ENCODE measurements at places on chromosomes 5 and 9. TPM values are rescaled to one million over a fixed set of nuclear protein-coding genes. Genes with fewer than 3 reads are reported as not detected.

- no peak for DNase-seq
These were observed 13.2 kb downstream of the ST8SIA4 start for GRCh38 chr5:100889896-100890295.

DNA sequence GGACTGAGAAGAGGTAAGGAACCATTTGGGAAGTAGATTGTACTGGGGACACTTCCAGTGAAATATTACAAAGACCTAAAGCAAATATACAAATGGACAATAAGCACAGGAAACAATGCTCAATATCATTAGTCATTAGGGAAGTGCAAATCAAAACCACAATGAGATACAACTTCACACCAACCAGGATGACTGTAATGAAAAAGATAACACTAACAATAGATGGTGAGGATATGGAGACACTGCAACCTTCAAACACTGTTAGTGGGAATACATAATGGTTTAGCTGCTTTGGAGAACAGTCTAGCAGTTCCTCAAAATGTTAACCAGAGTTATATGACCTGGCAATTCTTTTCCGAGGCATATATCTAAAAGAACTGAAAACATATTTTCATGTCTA is 149.7 kb downstream of the TRPM3 start:
- DNase-seq, result no peak

GRCh38 chr5:151081431-151082281 is 822 bp upstream of the TNIP1 start:
- DNase-seq, result no peak

DNA sequence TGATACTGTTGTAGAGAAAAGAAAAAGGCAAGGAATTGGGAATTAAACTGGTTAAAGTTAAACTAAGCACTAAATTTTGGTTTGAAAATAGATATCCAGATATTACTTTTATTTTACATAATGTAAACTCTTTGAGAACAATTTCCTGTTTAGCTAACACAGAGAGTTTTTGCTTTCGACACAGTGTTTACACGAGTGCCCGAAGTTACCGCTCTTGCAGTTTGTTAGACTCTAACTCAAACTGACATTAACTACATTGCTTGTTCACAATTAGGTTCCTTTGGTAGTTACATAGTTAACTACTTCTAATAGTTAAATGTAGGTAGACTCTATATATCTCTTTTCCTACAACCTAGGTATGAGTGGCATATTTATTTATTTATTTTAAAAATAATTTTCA is 117.1 kb upstream of the CHD1 start:
- DNase-seq, result no peak

DNA sequence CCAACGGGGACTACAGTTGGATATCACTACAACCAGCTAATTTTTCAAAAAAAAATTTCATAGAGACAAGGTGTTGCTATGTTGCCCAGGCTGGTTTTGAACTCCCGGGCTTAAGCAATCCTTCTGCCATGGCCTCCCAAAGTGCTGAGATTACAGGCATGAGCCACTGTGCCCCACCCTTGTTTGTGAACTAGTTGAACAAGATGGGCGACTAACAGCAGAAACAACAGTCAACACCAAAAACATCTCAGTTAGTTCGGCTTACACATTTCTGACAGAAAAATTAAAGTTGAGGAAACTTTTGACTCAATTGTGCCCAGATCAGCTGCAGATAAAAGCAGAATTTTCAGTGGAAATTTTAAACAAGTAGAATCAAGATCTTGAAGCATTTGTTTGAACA is 470.1 kb downstream of the TLE4 start:
- DNase-seq, result no peak

GRCh38 chr9:755454-756381 is 85.8 kb upstream of the DMRT1 start:
- no peak for DNase-seq

DNA sequence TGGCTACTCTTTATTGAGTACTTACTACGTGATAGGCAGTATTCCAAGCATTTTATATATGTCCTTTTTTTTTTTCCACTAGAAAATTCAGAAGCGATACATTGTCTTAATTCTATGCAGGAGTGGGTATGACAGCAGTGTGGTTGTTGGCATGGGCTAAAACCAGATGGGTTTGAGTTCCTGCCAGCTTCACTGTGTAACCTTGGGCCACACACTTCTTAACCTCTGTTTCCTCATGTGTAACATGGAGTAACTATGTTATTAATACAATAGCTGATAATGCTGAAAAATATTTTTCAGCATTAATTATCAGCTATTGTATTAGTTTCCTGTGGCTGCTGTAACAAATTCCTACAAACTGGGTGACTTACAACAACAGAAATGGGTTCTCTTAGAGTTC is 12.0 kb downstream of the SNX18 start:
- no peak for DNase-seq

DNA sequence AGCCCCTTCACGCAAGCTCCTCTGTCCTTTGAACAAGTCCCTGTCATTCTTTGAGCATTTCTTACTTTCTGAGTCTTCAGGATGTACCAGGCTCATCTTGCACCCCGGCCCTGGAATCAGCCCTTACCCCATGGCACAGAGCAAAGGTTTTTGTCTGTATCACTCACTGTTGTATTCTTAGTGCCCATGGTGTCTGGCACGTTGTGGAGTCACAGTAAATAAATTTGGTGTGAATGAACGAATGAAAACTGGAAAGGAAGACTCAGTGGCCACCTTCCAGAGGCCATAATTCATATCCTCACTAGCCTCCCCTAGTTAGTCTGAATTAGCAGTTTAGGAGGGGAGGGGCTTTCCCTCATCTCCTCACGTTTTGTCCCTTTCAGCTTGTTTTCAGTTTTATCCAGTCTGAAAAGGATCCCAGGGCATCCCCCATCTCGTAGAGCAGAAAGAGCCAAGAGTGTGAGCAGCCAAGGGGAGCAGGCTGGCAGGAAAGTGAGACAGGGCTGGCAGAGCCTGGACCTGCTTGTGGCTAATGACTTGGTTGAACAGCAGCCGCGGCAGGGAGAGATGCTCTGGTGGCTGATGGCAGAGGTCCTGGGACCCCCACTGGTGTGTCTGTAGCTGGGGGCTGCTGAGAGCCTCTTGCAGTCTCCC is 42.7 kb downstream of the ZNF618 start:
- DNase-seq, result no peak

- peak; percentile 81 for DNase-seq
These were observed 6.1 kb downstream of the SUSD3 start for GRCh38 chr9:93064392-93065134.

GRCh38 chr5:120035815-120036577 is 406.6 kb downstream of the FAM170A start:
- no peak for DNase-seq

DNA sequence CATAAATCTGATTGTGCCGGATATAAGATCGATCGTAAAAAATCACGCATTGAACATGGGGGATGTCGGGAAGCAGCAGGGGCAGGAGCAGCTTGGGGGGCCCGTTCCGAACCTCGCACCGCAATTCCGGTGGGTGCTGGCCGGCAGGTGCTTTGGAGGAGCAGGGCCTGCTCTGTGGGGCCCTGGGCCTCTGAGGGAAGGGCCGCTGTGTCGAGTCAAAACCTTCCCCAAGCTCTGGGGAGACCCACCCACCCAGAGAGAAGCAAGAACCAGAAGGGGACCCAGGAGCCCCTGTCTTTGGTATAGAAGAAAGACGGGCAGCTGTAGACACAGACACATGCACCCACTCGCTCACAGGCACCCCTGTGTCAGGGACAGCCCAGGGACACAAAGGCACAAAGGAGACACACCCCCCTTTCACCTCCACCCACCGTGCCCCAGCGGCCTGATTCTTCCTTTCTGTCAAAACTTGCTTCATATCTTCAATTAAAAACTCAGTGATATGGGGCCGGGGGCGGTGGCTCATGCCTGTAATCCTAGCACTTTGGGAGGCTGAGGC is 49.4 kb upstream of the ZBTB43 start:
- no peak for DNase-seq

GRCh38 chr5:170151097-170151831 is 45.6 kb downstream of the FOXI1 start:
- DNase-seq, result no peak

- DNase-seq, result no peak
These were observed 261.0 kb upstream of the CDH6 start for GRCh38 chr5:30932273-30933017.

DNA sequence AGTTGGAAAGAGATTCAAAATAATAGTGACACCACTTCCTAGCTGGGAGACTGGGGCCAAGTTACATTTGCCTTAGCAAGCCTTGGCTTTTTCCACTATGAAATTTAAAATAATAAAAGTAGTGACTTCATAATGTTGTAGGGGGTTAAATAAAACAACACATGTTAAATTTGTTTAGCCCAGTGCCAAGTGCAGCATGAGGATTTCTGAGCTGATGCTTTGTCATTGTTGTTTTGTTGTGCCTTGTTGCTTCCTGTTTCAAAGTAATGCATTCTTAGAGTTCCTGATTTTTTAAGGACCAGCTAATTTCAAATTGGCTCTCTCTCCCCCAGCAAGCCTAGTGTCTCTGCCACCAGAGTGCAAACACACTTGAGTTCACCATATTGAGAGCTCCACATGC is 270.7 kb upstream of the PAPPA start:
- no peak for DNase-seq

GRCh38 chr5:172591636-172592035 is 49.4 kb upstream of the NEURL1B start:
- DNase-seq, result no peak

GRCh38 chr5:113660206-113660605 is 146.7 kb downstream of the YTHDC2 start:
- no peak for DNase-seq

Gene AHRR
- not detected for polyA plus RNA-seq

Gene SLC9A3
- polyA plus RNA-seq, result 0.84 TPM

Gene PCDHGA11
- not detected for polyA plus RNA-seq

Gene PRR7
- 34.6 TPM for polyA plus RNA-seq

Gene FOXD4
- polyA plus RNA-seq, result not detected

Gene GZMA
- 1.6 TPM for polyA plus RNA-seq

Data from naive B cell (primary cell).